ENCODE measurements at places on chromosomes 11 and 22.

- DNase-seq = no peak
These were observed 44.1 kb upstream of the E2F8 start for GRCh38 chr11:19284881-19285280.

- DNase-seq = no peak
These were observed 19.0 kb downstream of the TCIRG1 start for GRCh38 chr11:68057807-68058206.

- DNase-seq = no peak
These were observed 14.9 kb downstream of the ZNRF3 start for GRCh38 chr22:28898233-28898629.

- DNase-seq = peak; percentile 95
These were observed 9.1 kb downstream of the SELENOO start for GRCh38 chr22:50209893-50210292.

GRCh38 chr11:45620243-45620642, 45.2 kb downstream of the CHST1 start:
- DNase-seq = no peak

- DNase-seq = no peak
These were observed 36.7 kb downstream of the FZD4 start for GRCh38 chr11:86918496-86918895.

DNA sequence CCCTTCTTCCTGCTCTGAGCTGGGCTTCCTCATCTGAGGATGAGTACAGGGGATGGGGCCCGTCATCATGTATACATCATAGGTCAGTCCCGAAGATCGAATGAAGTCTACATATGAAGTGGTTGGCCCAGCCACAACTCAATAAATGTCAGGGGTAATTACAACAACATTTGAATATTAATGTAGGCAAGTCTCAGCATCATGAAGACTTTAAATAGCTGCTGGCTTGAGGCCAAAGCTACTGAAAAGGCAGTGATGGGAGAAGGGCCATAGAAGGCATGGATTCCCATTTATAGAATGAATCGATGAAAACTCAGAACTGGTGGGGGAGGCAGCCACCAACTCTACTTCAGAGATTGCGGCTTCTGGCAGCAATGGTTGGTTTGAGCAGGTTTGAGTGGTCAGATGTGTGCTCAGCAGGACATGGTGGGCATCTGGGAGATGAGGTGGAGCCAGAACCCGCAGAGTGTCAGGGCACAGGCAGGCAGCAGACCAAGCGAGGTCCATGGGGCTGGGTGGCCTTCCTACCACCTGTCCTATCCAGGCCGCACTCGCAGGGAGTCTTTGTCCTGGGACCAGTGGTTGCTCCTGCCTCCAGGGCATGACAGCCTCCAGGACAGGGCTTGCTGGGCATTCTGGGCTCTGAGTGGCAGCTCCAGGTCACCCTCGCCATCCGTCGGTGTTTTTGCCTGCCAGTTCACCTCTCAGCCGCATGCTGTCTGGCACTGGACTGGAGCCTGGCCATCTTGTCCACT, 919.1 kb downstream of the TBC1D22A start:
- no peak for DNase-seq

GRCh38 chr11:80009081-80009480, 568.3 kb upstream of the TENM4 start:
- DNase-seq = no peak

- no peak for DNase-seq
These were observed 3.5 kb downstream of the CUL5 start for GRCh38 chr11:108012139-108012725.

DNA sequence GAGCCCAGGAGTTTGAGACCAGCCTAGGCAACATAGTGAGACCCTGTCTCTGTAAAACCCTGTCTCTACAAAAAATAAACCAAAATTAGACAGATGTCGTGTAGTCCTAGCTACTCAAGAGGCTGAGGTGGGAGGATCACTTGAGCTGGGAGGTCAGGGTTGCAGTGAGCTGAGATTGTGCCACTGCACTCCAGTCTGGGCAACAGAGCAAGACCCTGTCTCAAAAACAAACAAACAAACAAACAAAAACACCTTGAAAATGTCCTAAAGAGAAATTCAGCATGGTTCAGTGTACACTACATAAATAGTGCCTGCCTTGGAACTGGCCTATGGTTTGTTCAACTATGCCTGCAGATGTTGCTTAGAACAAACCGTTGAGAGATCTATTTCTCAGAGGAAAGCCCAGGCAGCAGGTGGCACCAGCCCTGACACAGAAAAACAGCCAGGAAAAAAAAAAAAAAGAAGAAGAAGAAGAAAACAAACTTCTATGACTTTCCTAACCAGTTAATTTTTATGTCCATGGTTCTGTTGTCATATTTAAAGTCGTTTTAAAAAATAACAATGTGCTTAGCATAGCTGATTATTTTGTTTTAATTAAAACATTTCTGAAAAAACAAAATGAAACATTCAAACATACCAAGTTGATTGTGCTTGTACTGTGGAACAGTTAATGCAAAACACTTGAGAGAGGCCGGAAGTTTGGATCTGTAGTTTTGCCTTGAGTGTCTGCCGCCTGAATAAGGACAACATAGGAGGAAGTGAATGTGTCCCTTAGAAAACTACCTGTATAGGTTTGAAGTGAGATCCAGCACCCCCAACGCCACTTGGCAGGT, 5.4 kb downstream of the KREMEN1 start:
- DNase-seq = no peak

GRCh38 chr11:134267461-134267860, 8.7 kb upstream of the GLB1L3 start:
- no peak for DNase-seq

DNA sequence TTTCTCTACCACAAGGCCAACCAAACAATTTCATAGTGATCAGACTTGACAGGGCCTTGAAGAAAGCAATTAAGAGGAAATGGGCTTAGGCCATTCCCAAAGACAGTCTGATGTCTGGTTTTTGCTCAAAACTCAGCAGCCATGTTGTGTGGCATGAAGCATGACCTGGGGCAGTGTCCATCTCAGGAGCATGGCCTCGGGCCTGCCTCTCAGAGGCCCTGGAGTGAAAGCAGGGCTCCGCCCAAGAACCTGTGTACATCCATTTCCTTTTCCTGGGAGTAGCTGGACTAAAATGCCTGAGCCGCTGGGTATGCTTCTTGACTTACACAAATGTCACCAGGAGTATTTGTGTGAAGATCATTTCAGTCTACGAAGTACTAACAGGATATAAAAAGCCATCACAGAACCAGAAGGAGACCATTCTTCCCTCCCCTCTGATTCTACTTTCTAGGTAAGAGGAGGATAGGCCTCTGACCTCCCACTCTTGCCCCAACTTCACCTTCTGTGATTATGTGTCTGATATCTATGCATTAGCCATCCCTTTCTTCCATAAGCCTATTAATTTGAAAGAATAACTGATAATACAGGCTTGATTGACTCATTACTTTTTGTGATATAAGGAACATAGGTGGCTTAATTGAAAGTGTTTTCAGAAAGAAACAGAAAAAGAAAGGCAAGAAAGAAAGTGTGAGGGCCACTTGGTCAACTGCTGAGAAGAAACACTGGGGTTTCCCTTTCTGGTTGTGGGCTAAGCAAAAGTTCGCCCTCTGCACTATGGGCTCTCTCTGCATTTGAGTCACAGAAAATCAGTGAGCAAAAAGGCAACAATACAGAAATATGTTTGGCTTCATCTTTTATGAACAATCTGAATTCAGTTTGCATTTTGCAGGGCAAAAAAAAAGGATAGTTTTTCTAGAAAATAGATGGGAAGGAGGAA, 188.6 kb upstream of the MTMR2 start:
- no peak for DNase-seq

- no peak for DNase-seq
These were observed 176.7 kb downstream of the SOX6 start for GRCh38 chr11:16179676-16180075.

- no peak for DNase-seq
These were observed 50.4 kb downstream of the DENND5A start for GRCh38 chr11:9214765-9215164.

DNA sequence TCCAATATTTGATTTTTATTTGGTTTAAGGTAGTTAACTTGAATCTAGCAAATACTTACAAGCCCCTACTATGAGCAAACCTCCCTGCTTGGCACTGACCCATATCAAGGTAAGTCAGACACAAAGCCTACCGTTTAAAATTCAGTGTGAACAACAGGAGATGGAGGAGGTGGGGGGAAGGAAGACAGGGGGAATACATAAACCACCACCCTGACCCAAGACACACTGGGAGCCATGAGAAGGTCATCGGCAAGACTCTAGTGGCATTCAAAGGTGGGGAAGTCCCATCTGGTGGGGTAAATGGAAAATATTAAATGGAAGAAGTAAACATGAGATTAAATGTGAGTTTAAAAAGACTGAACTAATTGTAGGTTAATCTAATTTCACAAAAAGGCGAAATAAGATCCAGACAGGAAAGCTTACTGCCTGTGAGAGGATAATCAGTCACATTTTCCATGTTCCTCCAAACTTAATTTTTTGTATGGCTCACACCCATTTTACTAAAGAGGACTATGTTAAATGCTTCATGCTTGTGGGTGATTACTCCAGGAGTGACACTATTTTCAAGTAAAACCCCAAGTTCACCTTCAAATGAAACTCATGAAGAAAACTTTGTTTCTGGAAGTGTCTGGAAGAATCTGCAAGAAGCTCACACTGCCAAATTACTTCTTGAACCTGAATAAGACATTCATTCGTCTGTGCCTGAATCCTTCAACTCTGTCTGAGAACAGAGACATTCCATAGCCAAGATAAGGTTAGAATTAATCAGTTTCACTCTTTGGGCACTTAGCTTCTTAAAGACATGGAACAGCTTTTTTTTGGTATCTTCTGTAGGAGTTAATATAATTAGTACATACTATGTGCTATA, 51.7 kb downstream of the PITPNB start:
- DNase-seq = no peak

DNA sequence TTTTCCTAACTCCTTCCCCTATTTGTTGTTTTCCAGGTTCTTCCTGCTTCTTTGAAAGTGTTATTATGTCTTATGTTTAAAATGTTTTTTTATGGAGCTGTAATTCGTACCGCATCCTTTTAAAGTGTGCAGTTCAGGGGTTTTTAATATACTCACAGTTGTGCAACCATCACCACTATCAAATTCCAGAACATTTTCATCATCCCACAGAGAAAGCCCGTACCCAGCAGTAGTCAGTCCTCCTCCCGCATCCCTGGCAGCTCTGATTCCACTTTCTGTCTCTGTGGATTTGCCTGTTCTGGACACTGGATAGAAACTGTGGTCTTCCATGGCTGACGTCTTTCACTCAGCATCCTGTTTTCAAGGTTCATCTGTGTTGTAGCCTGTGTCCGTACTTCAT, 73.7 kb downstream of the JAM3 start:
- DNase-seq = no peak

- DNase-seq = no peak
These were observed 1413.0 kb downstream of the BRD1 start for GRCh38 chr22:48414651-48415050.

DNA sequence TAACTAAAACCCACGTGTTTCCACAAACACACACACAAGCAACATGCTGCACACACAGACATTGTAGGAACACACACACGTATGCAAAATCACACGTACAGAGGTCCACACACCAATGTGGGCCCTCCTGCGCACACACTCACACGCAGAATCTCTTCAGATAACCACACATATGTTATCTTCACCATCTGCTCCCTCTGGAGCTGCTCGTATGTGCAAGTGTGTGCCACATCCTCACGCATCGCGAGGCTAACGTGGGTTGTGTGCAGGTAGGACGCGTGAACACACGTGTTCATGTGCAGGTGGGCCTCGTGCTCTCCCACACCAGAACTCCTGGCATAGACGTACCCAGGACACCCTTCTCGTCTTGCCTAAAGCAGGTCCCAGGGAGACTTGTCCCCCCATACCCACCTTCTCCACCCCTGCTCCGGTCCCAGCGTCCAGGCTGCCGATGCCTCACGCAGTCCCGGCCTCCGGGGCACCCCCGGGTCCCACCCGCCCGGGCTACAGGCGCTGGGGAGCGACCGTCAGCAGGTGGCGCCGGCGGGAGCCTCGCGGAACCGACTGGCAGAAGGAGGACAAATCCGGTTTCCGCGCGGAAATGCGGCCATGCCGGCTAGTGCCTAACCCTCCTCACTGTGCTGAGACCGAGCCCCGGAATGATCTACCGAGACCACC, 10.3 kb upstream of the IGSF9B start:
- no peak for DNase-seq

GRCh38 chr11:124207102-124207792, 24.1 kb downstream of the OR10D3 start:
- no peak for DNase-seq

DNA sequence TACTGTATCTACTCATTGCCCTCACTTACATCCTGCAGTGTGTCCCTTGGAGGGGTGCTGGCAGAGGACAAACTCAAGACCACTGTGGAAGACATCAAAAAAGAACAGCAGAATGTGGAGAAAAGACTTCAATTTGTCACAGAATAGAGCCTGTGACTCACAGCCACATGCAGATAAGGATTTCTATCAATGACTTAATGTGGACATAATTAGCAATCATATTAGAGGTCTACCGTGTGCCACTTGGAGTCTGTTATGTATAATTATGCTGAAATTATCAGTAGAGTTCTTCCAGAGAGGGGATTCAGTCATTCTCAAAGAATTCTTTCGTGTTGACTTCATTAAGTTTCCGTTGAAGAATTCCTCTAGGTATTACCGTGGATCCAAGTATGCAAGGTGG, 473.5 kb downstream of the MIAT start:
- DNase-seq = no peak

DNA sequence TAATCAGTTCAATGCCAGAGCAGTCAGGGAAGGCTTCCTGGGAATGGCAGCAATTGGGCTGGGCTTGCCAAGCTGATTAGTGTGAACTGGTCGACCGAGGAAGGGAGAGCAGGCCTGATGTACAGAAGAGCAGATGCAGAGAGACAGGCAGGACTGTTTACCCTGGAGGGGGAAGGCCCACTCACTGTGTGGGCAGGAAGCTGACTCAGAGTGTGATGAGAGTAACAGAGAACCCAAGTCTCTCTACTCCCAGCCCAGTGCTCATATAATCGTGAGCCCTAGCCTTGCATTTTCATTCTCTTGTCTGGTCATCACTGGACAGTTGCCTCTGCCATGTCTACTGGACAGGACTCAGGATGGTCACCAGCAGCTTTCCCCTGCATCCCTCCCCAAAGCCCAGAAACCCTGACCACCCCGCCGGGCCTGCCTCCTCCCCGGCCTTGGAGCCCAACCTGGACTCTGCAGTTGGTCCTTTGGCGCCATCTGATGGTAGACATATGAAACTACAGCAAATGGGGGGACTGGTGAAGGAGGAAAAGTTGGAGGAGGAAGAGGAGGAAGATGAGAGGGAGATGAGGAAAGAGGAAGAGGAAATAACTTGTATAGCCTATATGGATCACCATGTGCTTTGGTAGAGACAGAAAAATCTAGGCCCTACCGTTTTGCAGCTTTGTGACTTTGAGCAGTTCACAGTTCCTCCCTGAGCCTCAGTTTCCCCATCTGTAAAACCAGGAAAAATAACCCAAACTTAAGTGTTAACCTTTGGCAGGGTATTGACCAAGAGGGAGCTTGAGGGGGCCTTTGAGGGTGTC, 43.4 kb upstream of the PRDM11 start:
- peak; percentile 75 for DNase-seq
